ENCODE measurements at places on chromosomes 4 and X. TPM values are rescaled to one million over a fixed set of nuclear protein-coding genes. Genes with fewer than 3 reads are reported as not detected.

The NPNT gene
- total RNA-seq, result 2.6 TPM

DNA sequence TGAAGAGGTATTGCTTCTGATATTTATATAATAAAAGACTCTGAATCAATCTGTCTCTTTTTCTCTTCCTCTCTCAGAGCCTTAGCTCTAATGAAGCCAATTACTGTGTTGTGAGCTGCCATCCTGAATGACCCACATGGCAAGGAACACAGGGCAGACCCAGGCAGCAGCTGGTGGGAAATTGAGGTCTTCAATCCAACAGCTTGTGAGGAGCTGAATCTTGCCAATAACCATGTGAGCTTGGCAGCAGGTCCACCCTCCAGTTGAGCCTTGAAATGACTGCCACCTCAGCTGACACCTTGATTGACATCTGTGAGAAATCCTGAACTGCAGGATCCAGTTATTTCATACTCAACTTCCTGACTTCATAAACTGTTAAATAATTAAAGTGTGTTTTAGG lies 149.4 kb downstream of the NDST4 start:
- no peak overlapping the region for H3K4me3 ChIP-seq
- H3K4me1 ChIP-seq, result no peaks in the 10 kb centered on the region
- H3K27me3 ChIP-seq, result no peaks in the 10 kb centered on the region
- no peaks in the 10 kb centered on the region for H3K36me3 ChIP-seq

GRCh38 chr4:97531351-97531750 lies 611.9 kb downstream of the STPG2 start:
- H3K4me1 ChIP-seq, result no peaks in the 10 kb centered on the region
- no peak overlapping the region for H3K27ac ChIP-seq
- no peak for DNase-seq
- no peaks in the 10 kb centered on the region for H3K27me3 ChIP-seq
- no peaks in the 10 kb centered on the region for H3K36me3 ChIP-seq

- peaks cover 16% of the 10 kb centered on the region for H3K4me1 ChIP-seq
- H3K27ac ChIP-seq, result no peak overlapping the region
- no peaks in the 10 kb centered on the region for H3K36me3 ChIP-seq
- no peaks in the 10 kb centered on the region for H3K27me3 ChIP-seq
Measured at GRCh38 chr4:101282076-101282844, 65.1 kb downstream of the PPP3CA start.

DNA sequence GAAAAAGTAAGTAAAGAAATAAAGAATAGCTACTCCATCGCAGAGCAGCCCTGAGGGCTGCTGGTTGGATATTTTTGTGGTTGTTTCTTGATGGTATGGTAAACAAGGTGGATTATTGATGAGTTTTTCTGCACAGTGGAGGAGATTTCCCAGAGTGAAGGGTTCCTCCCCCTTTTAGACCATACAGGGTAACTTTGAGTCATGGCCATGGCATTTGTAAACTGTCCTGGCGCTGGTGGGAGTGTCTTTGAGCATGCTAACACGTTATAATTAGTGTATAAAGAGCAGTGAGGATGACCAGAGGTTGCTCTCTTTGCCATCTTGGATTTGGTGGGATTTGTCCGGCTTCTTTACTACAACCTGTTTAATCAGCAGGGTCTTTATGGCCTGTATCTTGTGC lies 128.2 kb downstream of the ASMT start:
- H3K4me3 ChIP-seq, result no peak overlapping the region
- no peaks in the 10 kb centered on the region for H3K27me3 ChIP-seq
- DNase-seq, result no peak
- no peaks in the 10 kb centered on the region for H3K36me3 ChIP-seq
- H3K27ac ChIP-seq, result no peak overlapping the region

GRCh38 chr4:104868958-104869357 lies 277.7 kb upstream of the TET2 start:
- H3K4me1 ChIP-seq, result no peaks in the 10 kb centered on the region
- DNase-seq, result no peak
- H3K4me3 ChIP-seq, result no peak overlapping the region
- H3K27me3 ChIP-seq, result no peaks in the 10 kb centered on the region
- no peak overlapping the region for H3K27ac ChIP-seq
- H3K36me3 ChIP-seq, result no peaks in the 10 kb centered on the region

The FUNDC1 gene
- 6.2 TPM for total RNA-seq

- no peak overlapping the region for H3K4me3 ChIP-seq
- no peaks in the 10 kb centered on the region for H3K36me3 ChIP-seq
- H3K27ac ChIP-seq, result no peak overlapping the region
- DNase-seq, result no peak
- H3K4me1 ChIP-seq, result no peaks in the 10 kb centered on the region
Measured at GRCh38 chr4:88448889-88449288, 8.0 kb upstream of the HERC5 start.

DNA sequence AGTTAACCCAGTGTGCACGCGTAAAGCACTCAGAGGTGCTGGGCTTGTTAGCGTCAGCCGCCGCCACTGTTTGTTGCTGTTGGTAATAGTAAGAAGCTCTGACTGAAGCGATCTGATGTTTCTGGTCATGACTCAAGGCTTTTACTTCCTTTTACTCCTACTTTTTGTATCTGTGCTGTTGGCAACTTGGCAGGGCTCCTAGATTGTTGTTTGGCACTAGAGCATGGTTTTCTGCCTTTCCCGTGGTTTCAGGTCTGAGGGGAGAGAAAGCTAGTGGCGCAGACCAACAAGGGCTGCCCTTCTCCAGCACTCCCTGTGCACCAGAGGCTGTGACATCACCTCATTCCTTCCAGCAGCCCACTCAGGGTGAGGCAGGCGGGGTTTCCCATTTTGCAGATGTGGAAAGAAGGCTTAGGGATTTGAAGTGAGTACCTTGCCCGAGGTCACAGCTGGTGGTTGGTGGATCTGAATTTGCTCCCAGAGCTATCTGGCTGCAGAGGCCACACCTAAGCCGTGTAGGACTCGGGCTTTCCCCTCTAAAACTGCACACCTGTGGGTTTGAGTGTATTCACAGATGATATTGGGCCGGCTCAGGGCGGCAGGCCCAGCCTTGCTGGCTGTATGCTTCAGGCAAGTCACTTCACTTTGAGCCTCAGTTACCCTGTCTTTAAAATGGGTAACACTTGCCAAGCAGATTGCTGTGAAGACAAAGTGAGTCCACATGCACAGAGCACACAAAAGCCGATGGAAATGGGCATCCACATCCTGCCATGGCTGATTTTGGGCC lies 51.2 kb upstream of the TADA2B start:
- no peak overlapping the region for H3K4me3 ChIP-seq
- H3K27ac ChIP-seq, result no peak overlapping the region
- peaks cover 64% of the 10 kb centered on the region for H3K4me1 ChIP-seq
- no peak for DNase-seq
- no peaks in the 10 kb centered on the region for H3K27me3 ChIP-seq

- no peaks in the 10 kb centered on the region for H3K36me3 ChIP-seq
- H3K27me3 ChIP-seq, result no peaks in the 10 kb centered on the region
- no peak overlapping the region for H3K4me3 ChIP-seq
Measured at GRCh38 chr4:16707874-16708273, 190.6 kb downstream of the LDB2 start.

The SLC26A1 gene
- total RNA-seq, result not detected

GRCh38 chr4:183304538-183304937 lies 15.5 kb downstream of the CLDN22 start:
- H3K27ac ChIP-seq, result no peak overlapping the region
- no peaks in the 10 kb centered on the region for H3K4me1 ChIP-seq
- H3K36me3 ChIP-seq, result no peaks in the 10 kb centered on the region

- H3K27ac ChIP-seq, result no peak overlapping the region
- no peak overlapping the region for H3K4me3 ChIP-seq
- H3K36me3 ChIP-seq, result no peaks in the 10 kb centered on the region
- H3K27me3 ChIP-seq, result no peaks in the 10 kb centered on the region
- no peaks in the 10 kb centered on the region for H3K4me1 ChIP-seq
Measured at GRCh38 chr4:123092586-123092985, 170.2 kb upstream of the NUDT6 start.

The MPP1 gene
- total RNA-seq, result 17.8 TPM

- H3K27ac ChIP-seq, result no peak overlapping the region
- no peaks in the 10 kb centered on the region for H3K27me3 ChIP-seq
- H3K36me3 ChIP-seq, result no peaks in the 10 kb centered on the region
- no peak overlapping the region for H3K4me3 ChIP-seq
Measured at GRCh38 chr4:121050300-121050699, 22.0 kb downstream of the NDNF start.

DNA sequence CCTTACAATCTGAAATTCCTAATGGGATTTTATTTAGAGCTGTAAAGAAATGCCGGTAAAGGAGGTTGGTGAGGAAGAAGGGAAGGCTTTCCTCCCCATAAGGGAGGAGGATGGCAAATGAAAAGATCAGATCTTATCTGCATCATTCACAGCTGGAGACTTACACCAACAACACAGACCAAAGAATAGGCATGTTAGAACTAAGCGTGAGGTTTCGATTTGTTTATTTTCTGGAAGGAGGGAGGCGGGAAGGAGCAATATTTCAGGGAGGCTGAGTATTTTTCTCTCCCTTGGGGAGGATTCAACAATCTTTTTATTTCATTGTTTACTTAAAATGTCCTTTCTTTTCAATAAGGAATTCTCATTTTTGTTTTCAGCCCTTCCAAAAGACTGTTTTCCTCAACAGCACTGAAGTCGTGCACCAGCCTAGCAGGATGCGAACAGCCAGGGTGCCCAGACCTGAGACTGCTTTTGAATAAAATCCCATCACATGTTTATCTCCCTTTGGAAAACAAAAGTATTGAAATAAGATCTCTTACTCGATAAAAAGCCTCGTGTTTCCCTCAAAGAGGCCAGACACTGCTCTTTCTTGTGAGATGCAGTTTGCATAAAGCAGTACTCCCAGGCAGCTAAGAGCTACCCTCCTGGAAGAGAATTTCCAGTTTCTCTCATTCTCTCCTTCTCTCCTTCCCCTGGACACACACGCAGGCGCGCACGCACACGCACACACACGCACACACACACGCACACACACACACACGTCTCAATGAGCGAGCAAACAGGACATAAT lies 236.1 kb downstream of the MGST2 start:
- no peaks in the 10 kb centered on the region for H3K27me3 ChIP-seq
- peaks cover 15% of the 10 kb centered on the region for H3K4me1 ChIP-seq
- peak overlapping the region; percentile 43 for H3K4me3 ChIP-seq
- peak overlapping the region; percentile 35 for H3K27ac ChIP-seq
- no peaks in the 10 kb centered on the region for H3K36me3 ChIP-seq
- DNase-seq, result no peak

GRCh38 chr4:81359207-81359606 lies 112.5 kb downstream of the RASGEF1B start:
- H3K27me3 ChIP-seq, result no peaks in the 10 kb centered on the region
- DNase-seq, result no peak
- no peaks in the 10 kb centered on the region for H3K36me3 ChIP-seq
- H3K4me1 ChIP-seq, result no peaks in the 10 kb centered on the region
- H3K27ac ChIP-seq, result no peak overlapping the region

The GAR1 gene
- total RNA-seq, result 2.8 TPM

DNA sequence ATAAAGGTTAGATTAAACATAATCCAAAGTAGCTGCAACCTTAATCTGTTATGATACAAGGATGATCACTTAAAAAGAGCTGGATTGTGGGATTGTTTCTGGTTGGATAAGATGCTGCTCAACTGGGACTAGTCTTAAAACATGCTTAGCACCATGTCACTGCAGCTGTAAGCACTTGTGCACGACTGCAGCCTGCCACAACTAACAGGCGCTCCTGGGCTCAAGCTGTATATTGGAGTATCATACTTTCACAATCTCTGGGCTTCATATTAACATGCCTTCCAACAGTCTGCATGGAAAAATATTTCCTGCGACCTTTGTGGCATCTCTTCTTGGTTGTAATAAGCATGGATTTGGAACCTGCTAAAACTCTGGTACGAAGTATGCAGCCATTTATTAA lies 493.0 kb upstream of the PITX2 start:
- H3K27me3 ChIP-seq, result no peaks in the 10 kb centered on the region
- H3K27ac ChIP-seq, result no peak overlapping the region
- H3K4me1 ChIP-seq, result no peaks in the 10 kb centered on the region
- no peaks in the 10 kb centered on the region for H3K36me3 ChIP-seq
- no peak overlapping the region for H3K4me3 ChIP-seq
- no peak for DNase-seq

- no peaks in the 10 kb centered on the region for H3K36me3 ChIP-seq
- peak; percentile 8 for DNase-seq
- no peaks in the 10 kb centered on the region for H3K4me1 ChIP-seq
- no peak overlapping the region for H3K4me3 ChIP-seq
Measured at GRCh38 chrX:51837921-51838320, 55.5 kb upstream of the MAGED1 start.

DNA sequence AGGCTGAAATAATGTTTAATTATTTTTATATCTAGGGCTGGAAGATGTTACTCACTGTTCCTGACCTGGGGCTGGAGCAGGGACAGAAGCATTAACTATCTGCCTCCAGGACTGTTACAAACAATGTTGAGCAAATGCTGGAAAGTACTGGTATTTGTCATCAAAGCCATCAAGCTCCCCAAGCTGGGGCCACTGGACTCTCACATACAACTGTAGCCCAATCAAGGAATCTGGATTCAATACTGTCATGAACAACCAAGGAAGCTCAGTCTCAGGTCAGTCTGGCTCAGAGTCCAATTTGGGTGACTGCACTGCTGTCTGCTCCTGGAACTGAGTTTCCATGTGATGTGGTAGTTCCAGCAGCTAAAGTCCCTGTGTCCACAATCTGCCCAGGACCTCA lies 50.4 kb downstream of the APOO start:
- no peak for DNase-seq
- H3K4me1 ChIP-seq, result no peaks in the 10 kb centered on the region
- H3K4me3 ChIP-seq, result no peak overlapping the region

The MSX1 gene
- total RNA-seq, result 4.4 TPM

The F9 gene
- 0.46 TPM for total RNA-seq

DNA sequence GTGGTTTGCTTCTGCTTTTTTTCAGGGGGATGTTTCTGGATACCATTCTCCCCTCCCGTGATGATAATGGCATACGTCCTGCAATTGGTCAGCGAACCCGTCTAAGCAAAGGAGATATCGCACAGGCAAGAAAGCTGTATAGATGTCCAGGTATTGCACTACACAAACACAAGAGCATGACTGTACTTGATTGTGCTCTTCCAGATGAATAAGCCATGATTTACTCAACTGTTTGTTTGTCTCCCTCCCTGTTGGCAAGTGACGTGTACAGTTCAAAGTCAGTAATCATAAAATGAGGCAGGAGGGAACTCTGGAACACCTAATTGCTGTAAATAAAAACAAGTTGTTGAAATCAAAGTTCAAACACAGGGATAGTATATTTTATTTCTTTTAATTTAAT lies 141.4 kb downstream of the TLL1 start:
- H3K27me3 ChIP-seq, result no peaks in the 10 kb centered on the region
- no peaks in the 10 kb centered on the region for H3K4me1 ChIP-seq
- H3K36me3 ChIP-seq, result no peaks in the 10 kb centered on the region
- H3K4me3 ChIP-seq, result no peak overlapping the region

Data from gastrocnemius medialis (tissue), 4 donors.